ENCODE measurements at places on chromosomes 2 and 18.

DNA sequence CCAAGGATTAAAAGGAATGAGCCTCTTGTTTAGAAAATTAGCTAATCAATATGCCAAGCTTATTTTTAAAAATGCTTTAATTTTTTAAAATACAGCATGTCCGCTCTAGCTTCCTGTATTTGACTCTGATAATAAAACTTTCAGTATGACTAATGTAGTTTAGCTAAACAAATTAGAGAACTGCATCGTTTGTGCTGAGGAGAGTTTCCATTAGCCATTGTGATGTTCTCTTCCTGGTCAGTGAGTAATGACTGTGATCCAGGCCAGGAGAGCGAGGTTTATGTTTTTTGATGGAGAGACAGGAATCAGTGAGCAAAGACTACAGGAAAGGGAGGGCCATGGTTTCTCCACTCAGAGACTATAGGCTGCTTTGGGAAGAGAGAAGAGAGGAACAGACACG, 237.2 kb upstream of the ETAA1 start:
- DNase-seq, result peak; percentile 6

- DNase-seq, result no peak
Measured at GRCh38 chr2:165924946-165925345, 28.6 kb downstream of the TTC21B start.

DNA sequence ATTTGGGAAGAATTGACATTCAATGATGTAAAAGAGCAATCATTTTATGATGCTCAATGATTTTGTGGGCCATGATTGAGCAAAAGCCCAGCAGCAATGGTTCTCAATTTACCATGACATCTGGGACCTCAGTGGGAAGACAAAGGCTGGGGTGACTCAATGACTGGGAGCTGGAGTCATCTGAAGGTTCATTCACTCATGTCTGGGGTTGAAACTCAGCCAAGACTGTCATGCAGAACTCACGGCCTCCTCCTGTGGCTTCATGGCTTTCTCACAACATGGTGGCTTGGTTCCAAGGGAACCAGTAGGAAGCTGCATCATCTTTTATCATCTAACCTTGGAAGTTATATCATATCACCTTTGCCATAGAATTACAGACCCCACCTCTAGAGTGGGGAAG, 45.1 kb upstream of the CD226 start:
- DNase-seq, result no peak

DNA sequence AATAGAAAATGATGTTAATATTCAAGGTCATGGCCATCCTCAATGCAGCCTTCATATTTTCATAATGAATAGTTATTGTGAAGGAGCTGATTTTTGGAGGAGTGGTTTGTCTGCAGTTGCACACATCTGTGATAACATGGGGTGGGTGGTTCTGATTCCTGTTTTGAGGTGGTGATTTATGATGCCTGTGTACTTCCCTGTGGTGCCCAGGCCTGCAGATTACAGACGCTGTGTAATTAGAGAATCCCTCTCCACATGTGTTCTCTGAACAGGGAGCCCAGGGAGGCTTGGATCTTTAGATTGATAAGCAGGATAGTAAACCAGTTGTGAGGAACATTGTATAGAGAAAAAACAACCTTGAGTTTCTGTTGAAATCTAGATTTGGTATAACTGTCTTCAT, 117.5 kb downstream of the AGAP1 start:
- DNase-seq, result no peak

DNA sequence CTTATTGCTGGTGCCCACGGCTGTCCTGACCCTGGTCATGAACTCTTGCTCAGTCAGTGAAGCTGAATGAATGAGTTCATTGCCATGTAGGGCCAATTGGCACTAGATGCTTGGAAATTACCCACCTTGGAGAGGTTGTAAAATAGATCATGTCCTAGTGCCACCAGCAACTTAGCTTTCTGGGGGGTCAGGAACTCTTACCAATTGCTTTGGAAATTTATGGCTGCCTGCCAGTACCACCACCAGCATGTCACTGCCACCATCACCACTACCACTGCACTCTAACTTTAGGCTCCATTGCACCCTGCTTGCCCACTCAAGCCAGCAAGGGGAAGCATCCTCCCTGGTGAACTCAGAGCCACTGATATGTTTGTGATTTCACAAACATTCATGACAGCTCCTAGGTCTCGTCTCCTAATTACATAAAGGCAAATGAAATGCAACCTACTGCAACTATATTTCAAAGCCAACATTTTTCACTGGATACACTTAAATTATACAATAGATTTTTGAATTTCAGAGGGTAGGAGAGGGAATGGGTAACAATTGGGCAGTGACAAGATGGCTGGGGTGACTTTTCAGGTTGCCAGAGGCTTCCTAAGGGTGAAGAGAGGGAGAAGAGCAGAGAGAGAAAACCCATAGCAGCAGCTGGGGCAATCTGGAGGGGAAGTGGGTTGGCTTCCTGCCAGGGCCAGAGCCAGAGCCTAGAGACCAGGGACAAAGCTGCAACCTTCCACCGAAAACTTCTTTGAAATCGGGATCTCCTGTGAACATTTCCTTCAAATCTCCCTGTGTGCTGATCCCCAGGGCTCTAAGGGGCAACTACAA, 3.5 kb upstream of the EMILIN1 start:
- DNase-seq, result no peak

GRCh38 chr18:78378983-78379382, 600.6 kb upstream of the SALL3 start:
- no peak for DNase-seq

DNA sequence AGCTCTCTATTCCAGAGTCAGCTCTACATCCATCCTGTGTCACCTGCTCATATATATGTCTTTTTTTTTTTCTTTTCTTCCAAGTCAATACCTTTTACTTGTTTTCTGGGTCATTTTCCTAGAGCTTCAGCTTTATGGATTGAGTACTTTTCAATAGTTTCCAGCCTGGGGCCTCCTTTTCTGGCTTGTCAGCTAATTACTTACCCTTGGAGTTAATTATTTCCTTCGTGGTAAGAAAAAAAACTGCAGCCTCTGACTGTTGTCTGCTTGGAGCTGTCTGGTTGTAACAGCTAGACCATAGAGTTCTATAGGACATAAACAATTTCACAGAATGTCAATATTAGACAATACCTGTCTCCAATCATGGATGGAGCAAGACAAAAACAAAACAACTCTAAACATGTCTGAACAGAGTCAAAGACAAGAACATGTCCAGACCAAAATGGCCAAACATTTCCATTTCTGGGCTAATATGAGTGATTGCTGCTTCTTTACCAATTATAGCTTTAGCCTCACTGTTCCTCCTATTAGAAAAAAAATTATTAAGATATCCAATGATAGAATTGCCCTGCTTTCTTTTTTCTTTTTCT, 643.1 kb downstream of the SLC4A3 start:
- no peak for DNase-seq

DNA sequence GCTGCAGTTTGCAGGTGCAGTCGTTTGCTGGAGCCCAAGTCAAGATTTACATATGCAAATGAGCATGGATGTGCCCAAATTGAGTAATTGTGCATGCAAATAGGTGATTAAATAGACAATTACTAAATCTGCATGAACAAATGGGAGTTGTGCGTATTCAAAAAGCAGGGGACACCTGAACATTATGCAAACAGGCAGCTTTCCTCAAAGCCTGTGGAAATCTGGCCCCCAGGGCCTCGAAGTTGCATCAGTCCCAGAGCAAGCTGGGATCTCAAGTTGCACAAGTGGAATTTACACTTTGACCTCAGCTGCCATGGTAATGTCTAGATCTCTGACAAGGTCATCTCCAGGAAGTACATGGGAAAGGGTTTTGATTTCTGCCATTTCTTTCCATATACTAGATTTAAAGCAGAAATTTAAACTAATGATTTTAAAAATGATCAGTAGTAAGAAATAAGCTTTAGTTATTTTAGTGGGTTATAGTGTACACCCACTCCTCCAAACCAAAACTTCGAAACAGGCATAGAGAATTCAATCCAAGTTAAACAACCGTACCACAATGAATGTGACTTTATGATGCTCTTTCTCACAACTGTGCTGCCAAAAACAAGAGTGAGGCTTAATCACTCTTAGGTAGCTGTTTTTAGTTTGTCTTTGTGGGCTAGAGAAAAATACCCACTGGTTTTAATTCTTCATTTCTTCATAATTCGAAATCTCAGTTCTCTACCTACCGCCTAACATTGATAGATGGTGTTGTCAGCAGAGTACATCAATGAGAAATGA, 110.7 kb downstream of the RND3 start:
- peak; percentile 16 for DNase-seq

GRCh38 chr2:218802386-218802994, 20.5 kb downstream of the CYP27A1 start:
- DNase-seq, result no peak

GRCh38 chr2:201698588-201699226, at the start of gene MPP4:
TSS of gene MPP4 (minus strand) at chr2:201698644. CDS start at chr2:201693954, 4,690 bp downstream.
- no peak for DNase-seq

DNA sequence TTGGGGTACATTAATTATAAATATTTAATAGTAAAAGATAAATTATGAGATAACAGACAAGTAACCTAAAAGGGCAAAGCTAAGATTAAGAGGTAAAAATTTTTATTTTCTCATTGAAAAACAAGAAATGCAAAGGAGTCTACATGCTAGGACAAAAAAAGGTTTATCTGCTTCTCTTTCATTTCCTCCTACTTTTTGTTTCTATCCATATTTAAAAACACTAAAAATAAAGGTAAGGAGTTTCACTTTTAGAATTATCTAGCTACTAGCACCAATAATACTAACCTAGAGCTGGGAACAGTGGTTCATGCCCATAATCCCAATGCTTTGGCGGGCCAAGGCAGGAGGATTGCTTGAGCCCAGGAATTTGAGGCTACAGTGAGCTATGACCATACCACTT, 1551.7 kb upstream of the SLC39A10 start:
- no peak for DNase-seq

- no peak for DNase-seq
Measured at GRCh38 chr2:119426801-119427395, 4.8 kb upstream of the TMEM37 start.

- DNase-seq, result no peak
Measured at GRCh38 chr2:68385220-68385906, 20.3 kb downstream of the PLEK start.
